T-cell (primary cell): ENCODE measurements at places on chromosomes 12 and 14. TPM values are rescaled to one million over a fixed set of nuclear protein-coding genes. Genes with fewer than 3 reads are reported as not detected.
A peak's percentile ranks its signal among the peaks of the same experiment; 100 is the strongest.

- H3K4me3 ChIP-seq, result no peak overlapping the region
- peaks cover 80% of the 10 kb centered on the region for H3K27me3 ChIP-seq
- H3K36me3 ChIP-seq, result no peaks in the 10 kb centered on the region
- DNase-seq, result no peak
These were observed 6.9 kb downstream of the LRCOL1 start for GRCh38 chr12:132603240-132604150.

ANO4 gene
- total RNA-seq, result not detected

DNA sequence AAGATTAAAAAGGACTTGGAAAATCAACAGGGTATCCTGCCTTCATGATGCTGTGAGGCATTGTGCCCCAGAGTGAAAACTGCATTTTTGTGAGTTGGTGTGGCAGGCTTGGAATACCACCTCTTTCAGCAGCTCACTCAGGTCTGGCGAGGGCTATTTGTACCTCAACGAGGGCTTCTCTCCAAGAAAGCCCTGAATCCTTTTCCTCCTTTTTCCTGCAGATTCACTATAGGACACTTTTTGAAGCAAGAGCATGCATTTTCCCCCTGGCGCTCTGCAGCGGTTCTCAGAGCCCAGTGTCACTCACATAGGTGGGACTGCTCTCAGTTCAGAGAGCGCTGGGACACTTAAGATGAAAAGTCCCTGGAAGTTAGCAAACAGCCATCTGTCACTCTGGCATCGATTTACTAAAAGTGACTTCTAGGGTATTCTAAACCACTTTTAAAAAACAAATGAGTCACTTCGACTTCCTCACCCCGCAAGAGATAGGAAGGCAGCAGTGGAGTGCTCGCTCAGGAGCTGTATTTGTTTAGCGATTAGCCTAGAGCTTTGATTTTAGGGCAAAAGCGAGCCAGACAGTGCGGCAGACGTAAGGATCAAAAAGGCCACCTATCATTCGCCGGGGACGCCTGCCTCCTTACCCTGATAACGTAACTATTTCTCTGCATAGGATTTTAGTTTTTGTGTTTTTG, 782 bp upstream of the LGR5 start:
- no peak for DNase-seq
- no peaks in the 10 kb centered on the region for H3K36me3 ChIP-seq
- peak overlapping the region; percentile 52 for H3K4me3 ChIP-seq
- peaks cover 32% of the 10 kb centered on the region for H3K27me3 ChIP-seq
- peaks cover 3% of the 10 kb centered on the region for H3K4me1 ChIP-seq
- H3K27ac ChIP-seq, result no peak overlapping the region

PTPRR gene
- total RNA-seq, result not detected

DNA sequence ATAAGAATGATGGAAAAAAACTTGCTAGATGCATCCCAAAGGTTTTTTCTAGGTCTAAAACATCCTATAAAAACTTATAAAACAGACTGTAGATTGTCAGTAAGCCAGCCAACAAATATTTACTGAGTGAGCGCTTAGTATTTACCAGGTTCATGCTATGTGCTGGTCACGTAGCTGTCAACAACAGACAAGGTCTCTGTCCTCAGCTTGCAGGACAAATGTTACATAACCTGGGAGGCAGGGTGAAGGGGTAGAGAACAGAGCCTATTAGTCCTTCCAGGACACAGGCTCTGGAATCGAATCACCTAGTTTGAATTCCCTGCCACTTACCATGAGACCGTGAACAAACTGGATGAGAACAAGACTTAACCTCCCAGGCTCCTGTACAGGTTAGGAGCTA, 6.4 kb downstream of the NFYB start:
- H3K4me1 ChIP-seq, result peaks cover 9% of the 10 kb centered on the region
- peaks cover 59% of the 10 kb centered on the region for H3K36me3 ChIP-seq
- DNase-seq, result no peak
- no peaks in the 10 kb centered on the region for H3K27me3 ChIP-seq

DNA sequence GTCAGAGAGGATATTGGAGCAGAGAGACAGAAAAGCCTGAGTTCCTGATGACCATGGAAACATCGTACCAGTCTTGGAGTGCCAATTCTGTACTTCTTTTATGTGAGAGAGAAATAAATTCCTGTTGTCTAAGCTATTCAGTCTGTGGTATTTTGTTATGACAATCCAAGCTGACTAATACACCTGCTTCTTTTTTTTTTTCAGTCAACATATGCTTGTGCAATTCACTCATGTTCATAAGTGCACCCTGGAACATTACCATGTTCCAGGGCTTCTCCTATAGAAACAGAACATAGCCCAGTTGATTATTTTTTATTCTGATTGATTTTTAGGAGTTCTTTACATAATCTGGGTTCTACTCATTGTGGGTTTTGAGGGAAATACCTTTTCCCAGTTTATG, 1.7 kb upstream of the CHPT1 start:
- H3K27ac ChIP-seq, result no peak overlapping the region
- no peaks in the 10 kb centered on the region for H3K27me3 ChIP-seq

- H3K4me1 ChIP-seq, result no peaks in the 10 kb centered on the region
- no peaks in the 10 kb centered on the region for H3K27me3 ChIP-seq
- H3K36me3 ChIP-seq, result no peaks in the 10 kb centered on the region
- DNase-seq, result no peak
- H3K27ac ChIP-seq, result no peak overlapping the region
These were observed 18.6 kb upstream of the KLRB1 start for GRCh38 chr12:9626291-9626690.

- H3K4me3 ChIP-seq, result no peak overlapping the region
- no peaks in the 10 kb centered on the region for H3K36me3 ChIP-seq
- no peak overlapping the region for H3K27ac ChIP-seq
- H3K27me3 ChIP-seq, result peaks cover 5% of the 10 kb centered on the region
- no peaks in the 10 kb centered on the region for H3K4me1 ChIP-seq
These were observed 199.0 kb upstream of the SLC38A2 start for GRCh38 chr12:46571608-46572007.

DNA sequence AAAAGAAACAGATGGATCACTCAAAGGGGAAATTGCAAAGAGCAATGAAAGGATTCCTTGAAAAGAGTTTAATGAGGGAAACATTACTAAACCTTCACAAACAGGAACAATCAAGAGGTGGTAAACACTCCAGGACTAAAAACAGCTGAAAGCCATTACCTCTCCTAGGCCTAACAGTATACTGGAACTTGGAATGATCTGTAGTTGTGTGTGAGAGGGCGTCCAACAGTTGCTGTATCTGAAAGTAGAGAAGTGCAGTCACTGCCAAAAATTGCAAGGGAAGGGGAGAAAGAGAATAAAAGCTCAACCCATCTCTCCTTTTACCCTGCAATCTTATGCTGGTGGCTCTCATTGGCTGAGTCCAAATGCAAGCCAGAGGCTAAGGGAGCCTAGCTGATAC, 17.0 kb upstream of the MIS18BP1 start:
- no peak overlapping the region for H3K4me3 ChIP-seq
- no peak for DNase-seq
- H3K4me1 ChIP-seq, result no peaks in the 10 kb centered on the region
- no peak overlapping the region for H3K27ac ChIP-seq
- H3K36me3 ChIP-seq, result no peaks in the 10 kb centered on the region

DNA sequence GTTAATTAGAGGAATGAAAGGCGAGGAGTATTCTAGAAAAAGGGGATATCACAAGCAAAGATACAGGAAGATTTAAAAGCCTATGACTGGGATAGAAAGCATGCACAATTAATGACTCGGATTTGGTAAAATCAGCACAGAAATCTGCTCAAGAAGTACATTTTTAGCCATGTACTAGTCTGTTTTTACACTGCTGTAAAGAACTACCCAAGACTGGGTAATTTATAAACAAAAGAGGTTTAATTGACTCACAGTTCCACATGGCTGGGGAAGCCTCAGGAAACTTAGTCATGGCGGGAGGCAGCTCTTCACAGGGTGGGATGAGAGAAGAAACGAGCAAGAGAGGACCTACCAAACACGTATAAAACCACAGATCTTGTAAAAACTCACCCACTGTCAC, 716.3 kb upstream of the MDGA2 start:
- no peaks in the 10 kb centered on the region for H3K36me3 ChIP-seq
- H3K27me3 ChIP-seq, result no peaks in the 10 kb centered on the region
- no peak overlapping the region for H3K27ac ChIP-seq
- no peak for DNase-seq
- H3K4me3 ChIP-seq, result no peak overlapping the region
- H3K4me1 ChIP-seq, result no peaks in the 10 kb centered on the region

TAS2R30 gene
- total RNA-seq, result 8.4 TPM

DNA sequence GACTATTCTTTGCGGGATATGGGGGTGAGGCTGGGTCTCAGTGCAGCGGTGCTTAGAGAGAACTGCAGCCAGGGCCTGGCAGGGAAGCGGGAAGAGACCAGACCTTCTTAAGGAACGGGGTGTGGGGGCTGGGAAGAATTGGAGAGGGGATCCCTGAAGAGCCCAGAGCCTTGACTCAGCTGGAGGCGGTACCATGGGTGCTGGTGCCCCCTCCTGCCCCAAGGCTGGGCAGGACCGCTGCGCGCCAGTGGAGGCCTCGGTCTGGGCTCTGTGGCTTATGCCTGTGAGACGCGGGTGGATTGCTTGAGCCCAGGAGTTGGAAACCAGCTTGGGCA, 1.3 kb upstream of the RNU7-1 start:
- peaks cover 65% of the 10 kb centered on the region for H3K4me1 ChIP-seq
- H3K4me3 ChIP-seq, result no peak overlapping the region
- DNase-seq, result no peak
- peaks cover 8% of the 10 kb centered on the region for H3K36me3 ChIP-seq

- H3K36me3 ChIP-seq, result no peaks in the 10 kb centered on the region
- peaks cover 5% of the 10 kb centered on the region for H3K4me1 ChIP-seq
- no peak overlapping the region for H3K4me3 ChIP-seq
- H3K27me3 ChIP-seq, result peaks cover 5% of the 10 kb centered on the region
These were observed 17.4 kb downstream of the FAM181A start for GRCh38 chr14:93944348-93945069.

- H3K4me1 ChIP-seq, result no peaks in the 10 kb centered on the region
- DNase-seq, result no peak
- no peak overlapping the region for H3K4me3 ChIP-seq
- no peaks in the 10 kb centered on the region for H3K36me3 ChIP-seq
- H3K27ac ChIP-seq, result no peak overlapping the region
- no peaks in the 10 kb centered on the region for H3K27me3 ChIP-seq
These were observed 12.1 kb downstream of the NFATC4 start for GRCh38 chr14:24379907-24380730.

DNA sequence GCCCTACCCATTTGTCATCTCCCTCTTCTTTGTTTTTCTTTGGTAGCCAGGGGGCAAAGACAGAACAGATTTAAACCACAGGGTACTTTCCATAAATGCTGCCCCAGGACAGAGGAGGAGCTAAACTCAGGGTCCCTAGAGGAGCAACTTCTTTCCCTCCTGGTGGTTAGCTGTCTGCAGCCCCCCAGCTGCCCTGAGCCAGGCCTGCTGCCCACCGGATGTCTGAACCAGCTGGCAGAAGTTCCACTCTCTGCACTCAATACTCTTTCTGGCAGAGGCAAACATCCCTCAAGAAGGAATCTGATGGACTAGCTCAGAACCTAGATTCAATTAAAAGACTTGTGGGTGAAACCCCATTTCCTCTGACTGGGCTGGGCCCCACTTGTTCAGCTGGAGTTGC, 10.7 kb downstream of the VDR start:
- H3K27me3 ChIP-seq, result peaks cover 10% of the 10 kb centered on the region
- no peak for DNase-seq
- H3K4me3 ChIP-seq, result no peak overlapping the region
- no peak overlapping the region for H3K27ac ChIP-seq

DNA sequence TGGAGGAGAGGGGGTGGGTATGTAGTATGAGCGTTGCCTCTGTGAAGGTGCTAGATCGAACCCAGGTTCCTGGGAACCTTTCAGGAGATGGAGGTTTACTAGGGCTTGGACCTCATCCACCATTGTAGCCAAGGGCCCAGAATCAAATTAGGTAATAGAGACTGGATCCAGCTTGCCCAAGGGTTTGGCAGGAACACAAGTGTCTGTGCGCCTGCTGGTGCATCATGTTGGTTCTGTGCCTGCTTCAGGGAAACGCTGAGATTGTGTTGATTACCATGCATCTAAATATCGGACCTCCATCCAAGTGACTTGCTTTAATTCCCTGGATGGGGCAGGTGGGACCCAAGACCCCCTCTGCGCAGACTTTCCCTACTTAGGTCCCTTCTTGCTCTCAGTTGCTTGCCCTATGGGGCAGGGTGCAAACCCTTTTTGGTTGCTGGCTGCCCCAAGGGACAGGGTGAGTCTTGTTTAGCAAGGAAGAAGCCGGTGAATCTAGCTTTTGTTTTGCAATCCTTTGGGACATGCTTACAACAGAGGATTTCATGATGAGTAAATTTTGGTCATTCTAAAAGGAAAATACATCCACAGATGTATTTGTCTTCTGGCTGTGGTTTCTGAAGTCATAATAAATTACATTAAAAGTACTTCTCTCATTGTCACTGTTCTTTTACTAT, 189.8 kb upstream of the PRICKLE1 start:
- H3K36me3 ChIP-seq, result no peaks in the 10 kb centered on the region
- no peak overlapping the region for H3K27ac ChIP-seq
- H3K4me1 ChIP-seq, result no peaks in the 10 kb centered on the region
- DNase-seq, result no peak
- no peak overlapping the region for H3K4me3 ChIP-seq

DNA sequence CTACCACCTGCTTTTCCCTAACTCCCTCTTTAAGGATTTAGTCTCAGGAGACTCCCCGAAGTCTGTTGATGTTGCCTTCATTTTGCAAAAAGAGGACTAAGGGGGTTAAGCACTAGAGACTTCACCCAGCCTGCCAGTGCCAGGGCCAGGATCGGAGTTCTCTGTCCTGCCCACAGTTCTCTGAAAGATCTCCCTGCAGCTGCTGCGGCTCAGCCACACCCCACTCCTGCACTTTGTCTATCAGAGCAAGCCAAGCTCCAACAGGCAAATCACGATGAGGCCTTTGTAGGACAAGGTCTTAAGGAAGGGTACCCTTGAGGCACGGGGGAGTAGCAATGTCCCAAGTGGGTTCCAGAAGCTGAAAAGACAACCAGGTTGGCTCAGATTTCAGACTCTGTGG, 148.8 kb upstream of the EGLN3 start:
- no peaks in the 10 kb centered on the region for H3K36me3 ChIP-seq
- H3K4me1 ChIP-seq, result no peaks in the 10 kb centered on the region
- H3K27me3 ChIP-seq, result no peaks in the 10 kb centered on the region
- H3K4me3 ChIP-seq, result no peak overlapping the region
- no peak for DNase-seq
